ENCODE measurements at places on chromosomes 11 and 22. TPM values are rescaled to one million over a fixed set of nuclear protein-coding genes. Genes with fewer than 3 reads are reported as not detected.

GRCh38 chr11:6531267-6531752, 34.2 kb downstream of the DNHD1 start:
- H3K4me3 ChIP-seq = no peak overlapping the region
- H3K27ac ChIP-seq = no peak overlapping the region
- DNase-seq = no peak
- H3K27me3 ChIP-seq = no peaks in the 10 kb centered on the region

- H3K4me3 ChIP-seq = no peak overlapping the region
- no peak overlapping the region for H3K27ac ChIP-seq
- no peaks in the 10 kb centered on the region for H3K4me1 ChIP-seq
Observed at GRCh38 chr11:22785251-22785650, 44.4 kb downstream of the SVIP start.

GRCh38 chr22:41799486-41800347, 762 bp upstream of the CCDC134 start:
- H3K27ac ChIP-seq = peak overlapping the region; percentile 94
- H3K4me3 ChIP-seq = peak overlapping the region; percentile 80
- DNase-seq = peak; percentile 36
- no peaks in the 10 kb centered on the region for H3K36me3 ChIP-seq

DNA sequence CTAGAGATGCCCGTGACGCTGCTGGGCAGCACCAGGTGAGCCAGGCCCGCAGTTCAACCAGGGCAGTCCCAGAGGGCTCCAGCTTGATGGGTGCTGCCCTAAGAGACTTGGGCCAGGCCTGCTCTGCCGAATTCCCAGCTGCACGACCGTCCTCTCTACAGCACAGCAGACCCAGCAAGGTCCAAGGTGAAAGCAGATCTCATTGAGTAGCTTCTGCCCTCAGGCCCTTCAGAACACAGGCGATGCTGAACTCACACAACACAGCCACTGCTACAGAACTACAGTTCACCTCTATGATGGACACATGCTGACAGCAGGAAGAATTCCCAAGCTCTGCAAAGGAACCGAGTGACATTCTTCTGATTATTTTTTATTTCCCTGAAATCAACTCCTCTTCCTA, 81.6 kb downstream of the MICAL3 start:
- H3K36me3 ChIP-seq = no peaks in the 10 kb centered on the region
- DNase-seq = no peak
- peaks cover 29% of the 10 kb centered on the region for H3K4me1 ChIP-seq

DNA sequence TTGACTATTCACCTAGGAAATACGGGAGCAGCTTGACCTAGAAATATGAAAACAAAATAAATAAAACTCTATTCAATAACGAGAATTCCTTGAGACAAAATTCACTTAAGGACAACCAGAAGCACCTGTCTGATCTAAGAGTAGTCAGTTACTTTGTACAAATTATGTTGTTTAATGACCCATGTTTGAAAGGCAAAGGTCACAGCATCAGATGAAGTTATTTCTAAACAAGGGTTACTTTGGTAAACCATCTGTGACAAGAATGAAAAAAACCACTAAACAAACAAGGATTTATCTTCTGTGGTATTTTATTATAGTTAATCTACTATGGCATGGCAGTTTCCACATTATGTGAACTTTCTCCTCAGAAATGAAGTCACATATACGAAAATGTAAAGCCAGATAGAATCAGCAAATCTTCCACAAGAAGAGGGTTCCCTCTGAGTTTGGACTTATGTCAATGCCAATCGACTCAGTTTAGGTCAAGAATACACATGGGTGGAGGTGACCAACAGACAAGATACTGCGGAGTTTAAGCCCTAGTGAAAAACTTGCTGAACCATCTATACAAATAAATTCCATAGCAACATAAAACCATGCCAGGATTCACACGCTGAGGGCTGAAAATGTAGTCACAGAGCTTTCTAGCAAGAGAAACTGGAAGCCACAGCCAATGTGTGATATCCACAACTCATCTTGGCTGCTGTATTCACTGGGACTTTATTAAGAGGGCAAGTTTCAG, 53.4 kb downstream of the NCAPD3 start:
- H3K27me3 ChIP-seq = no peaks in the 10 kb centered on the region
- peaks cover 70% of the 10 kb centered on the region for H3K36me3 ChIP-seq
- H3K4me3 ChIP-seq = no peak overlapping the region
- DNase-seq = no peak
- H3K4me1 ChIP-seq = no peaks in the 10 kb centered on the region
- no peak overlapping the region for H3K27ac ChIP-seq

DNA sequence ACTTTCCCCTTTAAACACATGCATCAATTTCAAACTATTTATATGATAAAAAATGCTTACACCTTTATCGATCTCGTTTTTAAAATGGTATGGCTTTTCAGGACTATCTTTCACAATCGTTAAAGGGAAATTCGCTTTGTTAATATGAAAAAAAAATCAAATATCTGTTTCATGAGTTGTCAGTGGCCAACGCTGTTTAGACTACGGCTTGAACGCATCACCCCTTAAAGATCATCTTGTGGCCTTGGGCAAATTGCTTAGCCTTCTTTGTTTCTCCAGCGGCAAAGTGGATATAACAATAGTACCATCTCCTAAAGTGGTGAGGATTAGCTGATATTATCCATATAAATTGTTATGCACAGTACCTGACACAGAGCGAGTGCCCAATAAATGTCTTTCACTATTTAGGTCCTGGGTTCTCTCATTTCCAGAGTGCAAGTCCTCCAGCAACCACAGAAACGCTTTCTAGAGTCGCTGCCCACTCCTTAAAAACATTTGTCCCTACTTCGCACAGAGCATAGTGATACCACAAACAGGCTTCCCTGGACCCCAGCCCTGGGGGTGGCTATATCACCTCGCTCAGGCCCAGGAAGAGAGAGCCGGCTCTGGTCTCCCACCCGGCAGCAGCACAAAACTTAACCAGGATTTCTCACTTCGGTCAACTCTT, 904 bp downstream of the SLC35F2 start:
- H3K4me3 ChIP-seq = peak overlapping the region; percentile 85
- peak overlapping the region; percentile 78 for H3K27ac ChIP-seq
- H3K4me1 ChIP-seq = peaks cover 31% of the 10 kb centered on the region
- no peaks in the 10 kb centered on the region for H3K27me3 ChIP-seq

DNA sequence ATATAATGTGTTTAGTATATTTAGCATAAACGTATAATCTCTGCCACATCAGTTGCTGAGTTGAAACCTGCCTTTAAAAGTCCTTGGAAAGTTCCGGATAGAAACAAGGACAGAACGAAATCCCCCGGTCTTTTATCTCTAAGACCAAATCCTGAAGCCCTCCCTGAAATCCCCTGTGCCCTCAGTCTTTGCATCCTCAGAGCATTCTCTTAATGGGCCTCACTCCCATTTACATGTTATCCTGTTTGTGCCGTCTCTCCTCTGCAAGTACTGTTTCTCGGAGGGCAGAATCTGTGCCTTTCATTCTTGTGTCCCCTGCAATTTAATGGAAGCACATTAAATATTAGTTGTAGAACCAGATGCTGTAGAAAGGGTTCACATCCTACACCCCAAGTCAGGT, 56.0 kb downstream of the ZNRF3 start:
- H3K4me3 ChIP-seq = no peak overlapping the region
- H3K27ac ChIP-seq = no peak overlapping the region
- H3K36me3 ChIP-seq = no peaks in the 10 kb centered on the region

DNA sequence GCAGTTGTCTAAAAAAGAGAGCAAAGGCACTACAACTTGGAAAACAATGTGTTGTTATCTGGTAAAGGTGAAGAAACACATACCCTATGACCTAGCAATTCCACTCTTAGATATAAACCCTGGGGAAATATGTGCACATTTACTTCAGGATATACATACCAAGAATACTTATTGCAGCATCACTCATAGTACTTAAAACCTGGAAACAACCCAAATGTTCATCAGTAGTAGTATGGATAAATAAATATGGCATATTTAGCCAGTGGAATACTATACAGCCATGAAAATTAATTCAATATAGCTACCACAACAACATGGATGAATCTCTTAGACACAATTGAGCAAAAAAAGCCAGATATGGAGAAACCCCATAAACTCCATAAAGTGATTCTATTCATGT, 26.1 kb upstream of the MICAL2 start:
- H3K27ac ChIP-seq = peak overlapping the region; percentile 89
- H3K27me3 ChIP-seq = no peaks in the 10 kb centered on the region
- DNase-seq = no peak
- peaks cover 34% of the 10 kb centered on the region for H3K4me1 ChIP-seq

DNA sequence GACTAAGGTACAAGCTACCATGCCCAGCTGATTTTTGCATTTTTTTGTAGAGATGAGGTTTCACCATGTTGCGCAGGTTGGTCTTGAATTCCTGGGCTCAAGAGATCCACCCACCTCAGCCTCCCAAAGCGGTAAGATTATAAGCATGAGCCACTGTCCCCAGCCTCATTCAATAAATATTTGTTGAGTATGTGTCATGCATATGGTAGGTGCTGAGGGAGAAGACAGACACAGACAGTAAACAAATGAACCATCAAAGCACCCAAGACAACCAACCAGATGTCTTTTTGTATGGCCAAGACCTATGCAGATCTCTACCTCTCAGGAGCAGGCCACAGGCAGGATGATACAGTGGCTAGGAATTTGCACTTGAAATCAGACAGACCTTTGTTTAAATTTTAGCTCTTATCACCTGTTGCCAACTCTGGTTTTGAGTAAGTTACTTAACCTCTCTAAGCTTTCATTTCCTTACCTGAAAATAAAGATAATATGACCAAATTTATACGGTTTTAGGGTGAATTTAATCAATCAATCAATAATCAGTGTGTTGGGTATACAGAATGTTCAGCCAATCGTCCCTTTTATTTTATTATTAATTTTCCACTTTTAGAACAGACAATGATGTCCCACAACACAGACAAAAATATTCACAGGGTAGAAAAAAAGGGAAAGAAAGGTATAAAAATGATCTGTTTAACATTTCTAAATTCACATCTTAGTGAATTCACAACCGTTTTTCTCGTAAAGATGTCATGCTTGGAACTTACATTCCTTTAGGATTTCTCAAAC, 128.2 kb downstream of the SGSM3 start:
- no peak overlapping the region for H3K4me3 ChIP-seq
- H3K4me1 ChIP-seq = peaks cover 46% of the 10 kb centered on the region
- DNase-seq = no peak
- peak overlapping the region; percentile 61 for H3K27ac ChIP-seq
- H3K27me3 ChIP-seq = no peaks in the 10 kb centered on the region

DNA sequence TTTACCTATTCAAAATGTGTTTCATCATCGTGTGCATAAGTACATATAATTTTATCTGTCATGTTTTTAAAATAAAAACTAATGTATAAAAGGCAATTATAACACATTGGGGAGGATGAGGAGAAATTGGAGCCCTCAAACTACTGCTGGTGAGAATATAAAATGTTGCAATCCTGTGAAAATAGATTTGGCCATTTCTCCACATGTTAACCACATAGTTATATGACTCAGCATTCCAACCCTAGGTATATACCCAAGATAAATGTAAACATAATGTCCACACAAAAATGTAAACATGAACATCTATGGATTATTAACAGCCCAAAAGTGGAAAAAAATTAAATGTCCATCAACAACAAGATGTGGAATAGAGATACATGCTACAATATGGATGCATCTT, 928.0 kb upstream of the FAT3 start:
- H3K27me3 ChIP-seq = no peaks in the 10 kb centered on the region
- no peaks in the 10 kb centered on the region for H3K4me1 ChIP-seq
- no peak for DNase-seq
- no peaks in the 10 kb centered on the region for H3K36me3 ChIP-seq
- H3K27ac ChIP-seq = no peak overlapping the region

GRCh38 chr11:123363556-123363955, 66.5 kb upstream of the GRAMD1B start:
- no peaks in the 10 kb centered on the region for H3K36me3 ChIP-seq
- no peak overlapping the region for H3K27ac ChIP-seq
- H3K27me3 ChIP-seq = peaks cover 42% of the 10 kb centered on the region
- no peak for DNase-seq
- H3K4me3 ChIP-seq = no peak overlapping the region

GRCh38 chr22:43337385-43337784, 5.8 kb downstream of the SCUBE1 start:
- H3K36me3 ChIP-seq = no peaks in the 10 kb centered on the region
- H3K27me3 ChIP-seq = peaks cover 43% of the 10 kb centered on the region
- no peak overlapping the region for H3K4me3 ChIP-seq
- peak overlapping the region; percentile 26 for H3K27ac ChIP-seq

DNA sequence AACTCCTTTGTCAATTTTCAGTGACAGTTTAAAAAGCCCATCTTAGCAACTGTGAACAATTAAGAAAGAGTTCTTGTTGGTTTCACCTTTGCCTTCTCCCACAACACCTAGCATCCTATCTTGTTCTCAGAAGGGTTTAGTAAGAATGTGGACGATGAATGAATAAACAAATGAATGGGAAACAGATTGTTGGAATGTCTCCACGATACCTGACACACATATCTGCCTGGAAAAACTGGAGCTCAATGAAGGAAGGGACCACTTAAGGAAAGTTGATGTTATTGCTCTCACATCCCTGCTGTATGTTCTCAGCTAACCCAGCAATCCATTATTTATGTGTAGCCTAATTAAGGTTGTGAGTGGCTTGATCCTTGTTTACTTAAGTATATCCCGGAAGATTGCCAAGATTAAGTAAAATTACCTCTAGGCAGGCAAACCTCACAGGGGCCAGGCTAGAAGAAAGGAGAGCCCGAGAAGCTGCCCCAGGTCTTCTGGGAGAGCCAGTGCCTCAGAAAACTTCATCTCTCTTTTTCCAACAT, 286.4 kb downstream of the NXPE2 start:
- H3K36me3 ChIP-seq = no peaks in the 10 kb centered on the region
- H3K27me3 ChIP-seq = peaks cover 4% of the 10 kb centered on the region
- no peaks in the 10 kb centered on the region for H3K4me1 ChIP-seq
- no peak overlapping the region for H3K4me3 ChIP-seq

Gene DDIAS
- 2.6 TPM for total RNA-seq

Gene DEFB131B
- total RNA-seq = not detected

Gene MUC15
- 1.3 TPM for total RNA-seq

Gene PHLDB1
- total RNA-seq = 36.1 TPM

Gene MYO7A
- total RNA-seq = 29.2 TPM

Gene CBX6
- 31.5 TPM for total RNA-seq
